ENCODE measurements at places on chromosomes 6 and 20.

DNA sequence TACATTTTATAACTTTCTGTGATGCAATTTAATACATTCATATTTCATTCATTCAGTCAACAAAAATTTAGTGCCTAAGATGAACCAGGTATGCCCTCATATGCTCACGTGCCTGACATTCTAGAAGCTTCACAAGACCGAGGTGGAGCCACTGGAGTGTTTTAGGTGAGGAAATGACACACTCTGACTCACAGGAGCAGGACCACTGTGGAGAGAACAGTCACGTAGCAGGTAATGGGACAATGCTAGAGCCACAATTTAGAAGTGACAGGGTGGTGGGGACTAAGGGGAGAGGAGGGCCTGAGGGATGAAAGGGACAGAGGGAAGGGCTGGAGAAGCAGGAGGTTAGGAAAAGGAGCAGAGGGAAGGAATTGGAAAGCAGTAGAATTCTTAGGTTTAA is 17.6 kb upstream of the HLA-A start:
- peak; percentile 56 for DNase-seq

DNA sequence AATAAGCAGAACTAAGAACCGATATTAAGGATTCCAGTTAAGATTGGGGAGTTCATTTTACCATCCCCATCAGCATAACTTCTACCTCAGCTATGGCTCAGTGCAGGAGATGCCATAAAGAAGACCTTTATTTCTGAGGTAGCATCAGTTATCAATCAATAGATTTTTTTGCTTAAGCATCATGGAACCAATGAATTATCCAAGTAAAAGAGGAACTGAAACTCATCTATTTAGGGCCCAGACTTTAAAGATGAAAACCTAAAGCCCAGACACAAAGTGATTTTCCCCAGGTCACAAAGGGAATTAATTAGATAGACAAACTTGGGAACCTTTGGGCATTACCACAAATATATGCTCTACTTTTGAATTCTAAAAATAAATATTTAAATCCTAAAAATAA is 59.2 kb upstream of the TINAG start:
- DNase-seq, result no peak

GRCh38 chr6:19297880-19298279 is 539.3 kb upstream of the ID4 start:
- no peak for DNase-seq

- DNase-seq, result no peak
These were observed 24.0 kb upstream of the ATRN start for GRCh38 chr20:3446779-3447178.

DNA sequence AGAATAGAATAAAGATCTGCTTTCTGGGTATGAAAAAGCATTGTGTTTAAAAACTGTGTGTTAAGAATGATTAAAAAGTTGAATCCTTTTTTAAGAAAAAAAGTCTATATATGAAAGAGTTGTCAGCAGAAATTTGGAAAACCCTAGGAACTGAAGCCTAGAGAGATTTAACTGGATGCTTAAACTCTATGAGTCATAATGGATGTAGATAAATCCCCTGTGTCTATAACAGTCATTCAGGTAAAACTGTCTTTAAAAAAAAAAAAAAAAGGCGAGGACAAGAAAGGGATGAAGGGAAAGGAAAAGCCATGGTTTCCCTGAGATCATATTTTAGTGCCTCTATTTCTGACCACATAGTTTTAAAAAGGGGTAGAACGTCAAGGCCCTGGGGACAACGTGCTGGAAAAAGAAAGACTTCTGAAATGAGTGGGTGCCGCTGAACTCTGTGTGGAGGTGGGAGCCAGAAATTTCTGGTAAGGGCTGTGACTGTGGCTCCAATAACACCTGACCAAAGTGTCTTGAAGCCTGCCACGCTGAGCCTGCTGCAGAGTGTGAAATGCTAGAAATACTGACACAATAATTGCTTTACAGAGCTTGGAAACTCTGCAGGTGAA is 302.6 kb upstream of the ARID1B start:
- peak; percentile 3 for DNase-seq

DNA sequence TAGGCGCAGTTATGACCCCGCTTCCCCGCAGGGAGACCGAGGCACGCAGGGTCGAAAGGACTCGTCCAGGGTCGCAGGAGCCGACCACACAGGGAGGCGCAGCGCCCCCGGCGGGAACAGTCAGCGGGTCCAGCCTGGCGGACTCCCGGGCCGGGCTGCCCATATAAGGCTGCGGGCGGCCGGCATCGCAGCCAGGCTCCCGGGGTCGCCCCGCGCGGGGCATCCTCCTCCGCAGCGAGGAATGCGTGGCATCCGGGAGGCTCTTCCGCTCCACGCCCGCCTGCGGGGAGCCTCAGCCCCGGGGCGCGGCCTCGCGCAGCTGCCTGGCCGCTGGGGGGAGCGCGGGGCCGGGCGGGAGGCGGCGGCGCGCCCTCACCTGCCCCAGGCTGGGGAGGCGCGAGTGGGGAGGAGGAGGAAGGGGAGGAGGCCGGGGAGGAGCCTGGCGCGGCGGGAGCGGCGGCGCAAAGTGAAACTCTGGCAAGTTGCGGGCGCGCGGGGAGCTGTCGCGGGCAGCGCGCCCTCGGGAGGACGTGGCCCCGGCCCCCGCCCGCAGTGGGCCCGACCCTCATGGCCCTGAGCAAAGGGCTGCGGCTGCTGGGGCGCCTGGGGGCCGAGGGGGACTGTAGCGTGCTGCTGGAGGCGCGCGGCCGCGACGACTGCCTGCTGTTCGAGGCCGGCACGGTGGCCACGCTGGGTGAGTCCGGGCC is at the start of gene SYNJ2:
Gene SYNJ2 (plus strand): TSS at position 469 of the 707 bp plus-strand sequence. CDS start 99 bp downstream, at position 568.
- peak; percentile 80 for DNase-seq

- no peak for DNase-seq
These were observed 171.9 kb upstream of the PMEPA1 start for GRCh38 chr20:57881466-57882385.

DNA sequence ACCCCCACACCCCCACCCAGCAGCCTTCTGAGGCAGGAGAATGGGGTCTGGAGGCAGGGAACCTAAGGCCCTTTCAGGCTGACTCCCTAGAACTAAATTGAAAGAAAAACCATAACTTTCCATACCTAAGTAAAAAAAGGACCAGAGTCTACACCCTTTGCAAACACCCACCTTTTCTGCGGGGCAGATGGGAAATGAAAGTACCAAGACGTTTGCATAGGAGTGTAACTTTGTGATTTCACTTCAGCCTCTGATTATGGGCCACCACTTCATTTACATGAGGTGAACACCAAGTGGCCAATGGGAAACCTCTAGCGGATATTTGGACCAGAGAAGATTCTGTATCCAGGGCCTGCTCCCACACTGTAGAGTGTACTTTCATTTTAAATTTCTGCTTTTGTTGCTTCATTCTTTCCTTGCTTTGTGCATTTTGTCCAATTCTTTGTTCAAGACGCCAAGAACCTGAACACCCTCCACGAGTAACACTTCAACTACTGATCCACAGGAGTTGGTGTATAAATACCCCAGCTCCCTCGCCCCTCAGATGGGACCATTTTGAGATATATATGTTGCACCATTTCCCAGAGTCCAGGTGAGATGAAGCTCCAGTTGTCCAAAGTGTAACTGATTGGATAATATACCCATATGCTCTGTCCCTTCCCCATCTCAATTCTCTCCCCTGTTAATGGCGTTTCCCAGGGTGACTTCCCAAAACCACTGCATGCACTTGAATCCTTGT is 18.9 kb upstream of the SRSF6 start:
- DNase-seq, result no peak

- DNase-seq, result no peak
These were observed 133.4 kb downstream of the RFPL4B start for GRCh38 chr6:112480553-112480952.

DNA sequence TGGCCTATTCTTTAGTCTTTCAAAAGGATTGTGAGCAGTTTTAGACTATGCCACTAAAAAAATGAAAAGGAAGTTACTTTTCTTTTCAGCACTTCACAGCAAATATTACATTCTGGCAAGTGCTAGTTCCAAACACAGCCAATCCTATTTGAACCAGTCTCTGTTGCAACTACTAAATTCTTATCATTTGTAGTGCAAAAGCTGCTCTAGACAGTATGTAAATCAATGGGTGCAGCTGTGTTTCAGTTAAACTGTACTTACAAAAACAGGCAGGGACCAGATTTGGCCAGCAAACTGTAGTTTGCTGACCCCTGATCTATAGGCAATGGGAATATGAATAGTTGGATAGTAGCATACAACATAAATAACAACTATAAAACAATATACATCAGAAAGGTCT is 68.1 kb upstream of the TULP1 start:
- no peak for DNase-seq

DNA sequence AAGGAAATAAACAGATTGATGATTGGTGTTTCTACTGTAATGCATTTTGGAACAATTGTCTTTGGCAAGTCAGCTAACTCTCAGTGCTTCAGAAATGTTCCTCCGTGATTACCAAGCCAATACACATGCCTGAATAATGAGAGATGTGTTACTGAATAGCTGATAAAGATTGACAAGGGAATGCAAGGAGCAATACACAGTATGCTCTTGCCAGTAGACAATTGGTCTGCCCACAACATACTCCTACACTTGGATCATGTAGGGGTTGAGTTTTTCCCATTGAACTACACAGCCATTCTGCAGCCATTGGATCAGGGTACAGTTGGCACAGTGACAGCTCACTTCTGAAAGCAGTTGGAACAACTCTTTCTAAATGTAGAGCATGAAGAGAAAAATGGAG is 5.6 kb upstream of the GJB7 start:
- DNase-seq, result no peak

- DNase-seq, result no peak
These were observed 81.2 kb upstream of the TRAF3IP2 start for GRCh38 chr6:111686932-111687266.

GRCh38 chr6:105803442-105803841 is 282.7 kb upstream of the PRDM1 start:
- DNase-seq, result no peak

DNA sequence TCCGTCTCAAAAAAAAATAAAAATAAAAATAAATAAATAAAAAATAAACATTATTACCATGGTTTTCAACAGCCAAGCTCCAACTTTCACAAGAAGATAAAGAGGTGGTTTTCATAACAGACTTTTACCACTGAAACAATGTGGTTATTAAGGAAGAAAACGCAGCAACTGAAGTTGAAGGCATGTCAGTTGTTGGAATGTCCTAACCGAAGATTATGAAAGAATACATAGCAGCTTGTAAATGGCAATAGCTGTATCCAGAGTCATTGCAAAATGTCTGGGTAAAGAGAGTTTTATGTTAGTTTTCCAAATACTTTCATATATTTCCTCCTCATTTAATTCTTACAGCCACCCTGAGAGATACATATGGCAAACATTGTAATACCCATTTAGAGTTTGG is 161.6 kb upstream of the MARCKS start:
- DNase-seq, result no peak

DNA sequence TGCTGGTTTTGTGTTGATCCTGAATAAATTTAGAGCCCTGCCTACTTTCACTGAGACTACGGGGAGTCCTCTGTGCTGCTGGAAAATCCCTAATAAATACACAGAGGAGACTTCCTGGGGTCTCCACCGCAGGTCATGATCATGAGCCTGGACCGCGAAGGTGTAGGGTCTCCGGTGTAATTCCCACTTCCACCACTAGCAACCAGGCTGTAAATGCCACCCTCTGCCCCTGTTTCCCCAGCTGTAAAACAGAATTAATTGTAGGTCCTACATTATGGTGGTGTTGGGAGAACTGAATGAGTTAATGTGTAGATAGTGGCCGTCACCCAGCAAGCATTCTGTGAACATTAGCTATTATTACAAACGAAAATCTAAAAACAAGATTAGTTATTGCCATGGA is 191.6 kb upstream of the THBS2 start:
- DNase-seq, result no peak

DNA sequence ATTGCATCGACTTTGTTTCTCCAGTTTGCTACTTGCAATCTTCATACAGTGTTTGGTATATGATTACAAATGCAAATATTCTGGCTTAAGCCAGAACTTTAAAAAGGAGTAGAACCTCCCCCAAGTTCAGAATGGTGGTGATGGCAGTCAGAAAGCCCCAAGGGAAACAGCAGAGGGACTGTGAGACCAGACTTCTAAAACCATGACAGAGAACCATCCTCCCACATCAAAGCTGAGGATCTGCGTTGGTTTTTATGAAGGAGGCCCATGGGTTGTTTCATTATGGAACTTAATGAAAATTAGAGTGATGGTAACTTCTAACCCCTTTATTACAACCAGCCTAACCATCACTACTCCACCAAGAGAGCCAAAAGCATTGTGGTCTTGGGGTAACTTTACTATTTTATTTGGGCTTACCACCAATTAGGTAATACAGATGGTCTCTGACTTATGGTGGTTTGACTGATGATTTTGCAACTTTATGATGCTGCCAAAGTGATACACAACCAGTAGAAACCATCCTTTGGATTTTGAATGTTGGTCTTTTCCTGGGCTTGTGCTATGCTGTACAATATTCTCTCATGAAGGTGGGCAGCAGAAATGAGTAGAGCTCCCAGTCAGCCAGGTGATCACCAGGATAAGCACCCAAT is 10.9 kb upstream of the MRS2 start:
- no peak for DNase-seq

DNA sequence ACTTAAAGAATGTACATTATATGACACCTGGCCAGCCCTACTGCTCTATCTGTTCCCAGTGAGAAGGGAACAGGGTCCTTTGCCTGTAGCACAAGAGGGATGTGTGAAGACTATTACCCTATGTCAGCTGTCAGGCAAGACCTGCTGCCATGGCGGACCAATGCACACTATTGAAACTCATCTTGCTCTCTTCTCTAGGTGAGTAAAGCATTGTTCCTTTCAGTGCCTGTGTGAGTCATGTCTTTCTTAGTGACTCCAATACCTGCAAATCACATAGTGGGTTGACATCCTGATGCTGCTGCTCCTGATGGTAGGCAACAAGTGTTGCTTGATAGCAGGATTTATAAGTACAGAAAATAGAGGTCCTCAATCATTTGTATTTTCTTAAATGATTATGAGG is 48.8 kb upstream of the SYNCRIP start:
- DNase-seq, result no peak

GRCh38 chr6:63636518-63637021 is 968 bp downstream of the PHF3 start:
- DNase-seq, result peak; percentile 72

GRCh38 chr6:39226639-39227329 is 2.5 kb downstream of the KCNK5 start:
- DNase-seq, result no peak

- peak; percentile 15 for DNase-seq
These were observed 122.6 kb upstream of the MCHR2 start for GRCh38 chr6:100116411-100117194.

DNA sequence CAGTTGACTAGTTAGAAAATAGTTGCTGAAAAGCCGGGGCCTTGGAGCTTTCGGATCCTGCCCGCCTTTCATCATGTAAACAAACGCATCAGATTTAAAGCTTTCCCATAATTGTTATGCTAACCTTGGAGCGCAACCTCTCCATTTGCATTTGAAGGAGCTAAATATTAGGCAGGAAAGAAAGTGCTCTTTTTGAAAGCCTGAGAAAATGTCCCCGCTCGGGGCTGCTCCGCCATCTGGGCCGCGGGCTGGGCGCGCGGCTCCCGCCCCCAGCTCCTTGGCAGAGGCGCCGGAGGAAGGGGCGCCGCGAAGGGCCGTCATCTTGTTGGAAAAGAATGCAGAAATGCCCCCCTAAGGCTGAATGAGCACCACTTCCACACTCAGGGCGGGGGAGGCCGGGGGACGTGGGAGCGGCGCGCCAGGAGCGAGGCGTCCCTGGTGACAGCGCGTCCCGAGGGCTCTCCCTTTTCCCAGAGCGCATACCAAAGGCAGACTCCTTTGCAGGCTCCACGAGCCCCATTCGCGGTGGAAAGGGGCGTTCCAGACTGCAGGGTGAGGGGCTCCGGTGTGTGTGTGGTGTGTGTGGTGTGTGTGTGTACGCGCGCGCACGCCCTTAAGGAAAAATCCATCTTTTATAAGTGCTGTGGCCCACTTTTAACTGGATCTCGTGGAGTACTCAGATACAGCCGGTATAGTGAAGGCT is 145.6 kb upstream of the ID4 start:
- DNase-seq, result no peak
